ENCODE measurements at places on chromosomes 5 and 9.

DNA sequence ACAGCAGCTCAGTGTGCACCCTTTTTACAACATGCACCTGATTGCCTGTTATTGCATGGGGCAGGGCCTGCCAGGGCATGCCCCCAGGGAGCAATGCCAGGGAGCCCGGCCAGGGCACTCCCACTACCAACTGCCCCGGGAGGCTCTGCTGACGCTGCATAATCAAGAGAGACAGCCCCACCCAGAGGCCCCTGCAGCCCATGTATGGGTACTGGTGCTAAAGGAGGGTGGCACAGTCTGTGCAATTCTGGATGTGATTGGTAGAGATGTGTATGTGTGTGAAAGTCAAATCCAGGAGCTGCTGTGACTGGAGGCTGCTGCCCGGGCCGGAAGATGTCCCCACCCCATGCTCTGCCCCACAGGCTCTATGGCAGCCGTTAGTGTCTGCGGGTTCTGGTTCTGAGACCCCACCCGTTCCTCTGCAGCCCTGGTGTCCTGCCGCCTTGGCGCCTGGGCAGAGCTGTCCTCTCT, 3.9 kb upstream of the NEURL1B start:
- H3K27me3 ChIP-seq = peaks cover 3% of the 10 kb centered on the region
- no peak overlapping the region for H3K4me3 ChIP-seq
- peaks cover 6% of the 10 kb centered on the region for H3K4me1 ChIP-seq
- DNase-seq = no peak

DNA sequence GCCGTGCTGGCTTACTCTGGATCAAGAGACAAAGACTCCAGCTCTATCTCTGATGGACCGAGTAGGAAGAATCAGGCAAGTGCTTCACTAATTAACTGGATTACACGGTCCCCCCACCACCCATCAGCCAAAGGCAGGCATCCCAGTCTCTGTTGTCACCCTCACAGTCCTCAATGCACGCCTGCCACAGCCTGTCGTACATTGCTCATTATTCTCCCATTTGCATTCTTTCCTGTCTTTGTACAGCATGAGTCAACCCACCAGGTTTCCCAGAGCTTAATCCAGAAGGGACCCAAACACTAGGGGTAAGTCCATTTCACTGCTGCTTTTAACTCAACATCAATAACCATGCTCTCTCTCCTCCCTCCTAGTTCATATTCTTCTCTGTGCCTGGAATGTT, 44.4 kb downstream of the PCA3 start:
- DNase-seq = no peak
- H3K27ac ChIP-seq = no peak overlapping the region
- no peak overlapping the region for H3K4me3 ChIP-seq
- H3K4me1 ChIP-seq = no peaks in the 10 kb centered on the region

DNA sequence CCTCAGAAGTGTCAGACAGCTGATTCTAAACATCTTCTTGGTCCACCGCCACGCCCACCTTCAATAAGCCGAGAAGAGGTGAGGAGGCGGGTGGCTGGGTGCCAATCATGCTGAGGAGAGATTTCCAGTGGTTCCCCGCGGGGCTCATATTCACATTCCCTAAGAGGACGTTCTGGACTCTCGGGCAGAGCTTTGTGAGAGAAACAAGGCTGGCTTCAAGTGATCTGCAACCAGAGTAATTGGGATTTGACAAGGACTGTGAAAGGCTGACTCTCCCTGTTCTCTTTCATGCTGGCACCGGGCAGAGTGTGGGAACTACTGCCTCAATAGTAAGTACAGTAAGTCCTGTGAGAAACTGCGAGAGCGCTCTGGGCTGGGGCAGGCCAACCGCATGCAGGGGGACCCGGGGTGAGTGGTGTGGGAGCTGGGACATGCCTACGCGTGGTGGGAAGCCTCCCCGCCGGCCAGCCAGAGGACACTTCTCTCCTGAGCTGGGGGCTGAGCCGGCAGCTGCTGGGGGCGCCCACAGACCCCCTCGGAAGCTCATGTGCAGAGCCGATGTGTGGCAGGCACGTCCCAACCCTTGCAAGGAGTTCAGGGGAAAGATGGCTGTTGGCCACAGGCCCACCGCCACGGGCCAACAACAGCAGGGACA, 110.9 kb downstream of the LIFR start:
- H3K4me1 ChIP-seq = no peaks in the 10 kb centered on the region
- no peaks in the 10 kb centered on the region for H3K36me3 ChIP-seq
- peak overlapping the region; percentile 16 for H3K27ac ChIP-seq
- H3K4me3 ChIP-seq = peak overlapping the region; percentile 43
- H3K27me3 ChIP-seq = peaks cover 2% of the 10 kb centered on the region

- H3K27ac ChIP-seq = no peak overlapping the region
- H3K27me3 ChIP-seq = no peaks in the 10 kb centered on the region
- H3K36me3 ChIP-seq = no peaks in the 10 kb centered on the region
- no peaks in the 10 kb centered on the region for H3K4me1 ChIP-seq
These were observed 33.8 kb upstream of the PANK3 start for GRCh38 chr5:168612996-168613395.

DNA sequence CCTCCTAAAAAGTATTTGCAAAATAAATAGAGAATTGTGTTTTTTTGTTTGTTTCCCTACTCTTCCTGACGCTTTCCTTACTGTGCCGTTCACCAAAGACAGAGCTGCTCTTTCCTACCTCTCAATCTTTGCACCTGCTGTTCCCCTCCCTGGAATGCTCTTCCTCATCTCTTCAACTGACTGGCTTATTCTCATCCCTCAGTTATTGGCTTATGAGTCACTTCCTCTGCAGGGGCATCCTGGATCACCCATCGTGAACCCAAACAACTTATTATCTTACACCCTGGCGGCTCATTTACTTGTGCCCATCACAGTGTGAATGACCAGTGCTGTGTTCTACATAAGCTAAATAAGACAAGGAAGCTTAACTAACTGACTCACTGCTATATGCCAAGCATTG, 36.1 kb upstream of the CCNG1 start:
- no peak overlapping the region for H3K27ac ChIP-seq
- H3K4me3 ChIP-seq = no peak overlapping the region
- no peak for DNase-seq
- no peaks in the 10 kb centered on the region for H3K4me1 ChIP-seq
- no peaks in the 10 kb centered on the region for H3K36me3 ChIP-seq

- H3K36me3 ChIP-seq = no peaks in the 10 kb centered on the region
- H3K4me1 ChIP-seq = peaks cover 3% of the 10 kb centered on the region
- peak; percentile 84 for DNase-seq
- no peaks in the 10 kb centered on the region for H3K27me3 ChIP-seq
- peak overlapping the region; percentile 20 for H3K27ac ChIP-seq
These were observed 203.4 kb downstream of the MCTP1 start for GRCh38 chr5:95081500-95081960.

Data from astrocyte (in vitro differentiated cells and primary cell).